ENCODE measurements at places on chromosomes 13 and 19.

DNA sequence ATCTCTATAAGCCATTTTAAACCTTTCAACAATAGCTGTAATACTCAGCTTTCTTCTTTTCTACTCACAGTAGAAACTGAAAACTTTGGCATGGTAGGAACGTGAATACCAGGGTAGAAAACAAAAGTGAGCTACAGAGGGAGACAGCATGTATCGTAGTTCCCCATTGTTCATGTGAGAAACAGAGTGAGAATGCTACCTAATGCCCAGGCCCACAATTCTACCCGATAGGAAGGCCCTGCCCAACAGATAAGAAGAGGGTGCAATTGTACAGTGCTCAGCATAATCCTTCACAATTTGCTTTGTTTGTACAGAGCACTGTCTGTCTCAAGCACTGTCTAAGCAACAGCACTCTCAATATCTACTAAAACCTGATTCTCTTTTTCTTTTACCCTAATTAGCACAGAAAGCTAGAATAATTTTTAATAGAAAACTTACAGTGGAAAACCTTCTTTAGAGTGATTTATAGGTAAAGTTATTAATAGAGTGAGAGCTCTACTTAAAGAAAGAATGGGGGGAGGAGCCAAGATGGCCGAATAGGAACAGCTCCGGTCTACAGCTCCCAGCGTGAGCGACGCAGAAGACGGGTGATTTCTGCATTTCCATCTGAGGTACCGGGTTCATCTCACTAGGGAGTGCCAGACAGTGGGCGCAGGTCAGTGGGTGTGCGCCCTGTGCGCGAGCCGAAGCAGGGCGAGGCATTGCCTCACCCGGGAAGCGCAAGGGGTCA, 322.3 kb downstream of the EFNB2 start:
- DNase-seq = no peak

GRCh38 chr13:45678282-45678681, 23.8 kb upstream of the CBY2 start:
- DNase-seq = no peak

- DNase-seq = no peak
Observed at GRCh38 chr19:45156011-45156630, 4.7 kb downstream of the NKPD1 start.

DNA sequence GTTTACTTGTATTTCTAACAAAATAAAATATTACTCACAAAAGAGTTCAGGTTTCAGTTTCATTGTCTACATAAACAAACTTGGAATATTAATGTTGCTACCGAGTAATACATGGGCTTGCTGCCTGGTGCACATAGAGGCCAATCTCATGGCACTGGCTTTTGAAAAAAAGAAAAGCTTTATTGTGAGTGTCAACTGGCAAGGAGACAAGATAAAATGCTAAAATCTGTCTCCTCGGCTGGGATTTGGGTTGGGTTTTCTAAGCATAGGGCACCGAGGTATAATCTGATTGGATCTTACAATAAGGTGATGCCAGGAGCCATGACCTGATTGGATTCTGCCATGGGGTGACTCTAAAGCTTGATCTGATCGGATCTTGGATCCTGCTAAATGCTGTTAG, 1519.9 kb upstream of the MIR17HG start:
- DNase-seq = no peak

GRCh38 chr13:49410006-49410405, 33.9 kb downstream of the CAB39L start:
- DNase-seq = no peak

Measured in CD4-positive, alpha-beta T cell treated with Interleukin-6 at 100 ng/mL for 8 hours (primary cell).